Foreskin melanocyte (primary cell): ENCODE measurements at places on chromosomes 5 and 9.

- DNase-seq = no peak
Measured at GRCh38 chr5:171493646-171494393, 74.4 kb downstream of the FGF18 start.

GRCh38 chr5:142826093-142826492 is 55.9 kb downstream of the ARHGAP26 start:
- no peak for DNase-seq

GRCh38 chr5:114782869-114783268 is 386.8 kb downstream of the TRIM36 start:
- no peak for DNase-seq

DNA sequence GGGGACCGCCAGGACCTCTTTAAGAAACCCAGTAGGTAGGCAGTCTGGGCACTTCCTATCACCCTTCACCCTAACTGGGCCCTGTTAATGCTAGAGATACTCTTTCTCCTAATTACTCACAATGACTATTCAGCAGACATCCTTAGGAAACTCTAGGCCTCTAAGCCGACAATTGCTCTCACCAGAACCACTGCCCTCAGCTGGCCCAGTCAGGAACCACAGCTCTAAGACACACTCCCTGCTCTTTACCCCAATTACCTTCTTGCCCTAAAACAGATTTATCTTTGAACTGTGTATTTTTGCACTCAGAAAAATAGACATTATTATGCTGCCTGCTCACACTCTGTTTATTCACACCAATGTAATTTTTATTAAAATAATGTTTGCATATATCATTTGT is 432.6 kb upstream of the SLC30A5 start:
- DNase-seq = no peak

DNA sequence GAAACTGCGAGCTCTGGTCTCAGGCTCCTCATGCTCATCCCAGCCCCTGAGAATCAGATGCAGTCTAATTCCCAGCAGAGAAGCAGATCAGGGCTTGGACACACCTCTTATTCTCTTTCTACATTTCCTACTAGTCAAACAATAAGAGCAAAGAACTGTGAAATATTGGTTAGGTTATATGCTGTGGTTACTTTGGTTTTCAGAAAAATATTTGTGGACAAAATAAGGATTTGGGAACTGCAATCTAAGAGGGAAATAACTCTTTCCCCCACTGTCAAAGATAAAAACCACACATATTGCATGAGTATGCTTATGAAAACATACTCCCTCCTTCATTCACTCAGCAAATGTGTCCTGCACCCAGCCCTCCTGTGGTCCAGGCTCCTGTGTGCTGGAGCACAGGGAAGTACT is 164.5 kb upstream of the S1PR3 start:
- DNase-seq = no peak

DNA sequence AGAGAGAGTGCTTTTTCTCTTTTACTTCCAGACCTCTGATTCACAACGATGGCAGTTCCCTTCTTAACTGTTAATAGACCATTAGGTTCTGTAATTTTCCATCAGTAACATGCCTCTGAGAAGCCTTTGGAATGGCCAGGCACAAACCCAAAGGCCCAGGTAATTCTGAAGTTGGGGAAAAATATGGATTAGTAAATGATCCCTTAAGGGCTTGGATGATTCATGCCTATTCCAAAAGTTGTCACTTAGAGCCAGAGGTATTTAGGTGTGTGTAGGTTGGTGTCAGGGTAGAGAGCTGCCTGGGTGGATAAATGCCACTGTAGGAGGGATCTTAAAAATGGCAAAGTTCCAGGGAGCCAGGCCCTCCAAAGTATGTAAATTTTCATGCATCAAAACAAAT is 228.8 kb downstream of the PLK2 start:
- no peak for DNase-seq

- no peak for DNase-seq
Measured at GRCh38 chr5:151691706-151692105, 5.0 kb upstream of the SPARC start.

GRCh38 chr5:181098762-181099601 is 32.0 kb downstream of the OR2V1 start:
- DNase-seq = no peak

GRCh38 chr9:110700953-110701352 is 32.4 kb downstream of the MUSK start:
- no peak for DNase-seq

- DNase-seq = no peak
Measured at GRCh38 chr9:112852741-112853504, 37.8 kb downstream of the SLC46A2 start.

GRCh38 chr9:93595461-93595860 is 19.1 kb downstream of the PHF2 start:
- no peak for DNase-seq

DNA sequence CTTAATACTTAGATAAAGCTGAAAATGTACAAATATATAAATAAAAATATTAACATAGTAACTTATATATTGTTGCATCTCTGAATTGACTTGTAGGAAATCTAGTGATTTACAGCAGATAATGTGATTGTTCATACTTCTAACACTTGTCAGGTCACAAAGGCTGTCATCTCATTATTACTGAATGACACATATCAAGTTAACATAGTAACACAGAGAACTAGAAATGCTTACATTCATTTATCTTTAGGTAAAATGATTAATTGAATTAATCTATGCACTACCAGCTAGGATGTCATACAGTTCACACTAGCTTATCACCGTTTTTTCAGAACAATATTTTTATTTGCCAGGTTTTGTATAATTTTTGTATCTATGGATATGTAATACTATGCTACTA is 189.8 kb upstream of the SH3GL2 start:
- no peak for DNase-seq

- no peak for DNase-seq
Measured at GRCh38 chr9:128048663-128049062, 18.5 kb downstream of the NAIF1 start.

DNA sequence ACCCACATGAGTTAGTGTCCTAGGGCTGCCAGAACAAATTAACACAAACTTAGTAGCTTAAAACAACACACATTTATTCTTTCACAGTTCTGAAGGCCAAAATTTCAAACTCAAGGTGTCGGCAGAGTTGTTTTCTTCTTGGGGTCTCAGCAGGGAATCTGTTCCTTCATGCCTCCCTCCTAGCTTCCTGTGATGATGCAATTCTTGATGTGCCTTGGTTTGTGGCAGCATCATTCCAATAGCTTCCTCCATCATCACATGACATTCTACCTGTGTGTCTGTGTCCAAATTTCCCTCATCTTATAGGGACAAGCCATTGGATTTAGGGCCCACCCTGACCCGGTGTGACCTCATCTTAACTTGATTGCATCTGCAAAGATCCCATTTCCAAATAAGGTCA is 12.2 kb upstream of the SLC25A48 start:
- DNase-seq = no peak

DNA sequence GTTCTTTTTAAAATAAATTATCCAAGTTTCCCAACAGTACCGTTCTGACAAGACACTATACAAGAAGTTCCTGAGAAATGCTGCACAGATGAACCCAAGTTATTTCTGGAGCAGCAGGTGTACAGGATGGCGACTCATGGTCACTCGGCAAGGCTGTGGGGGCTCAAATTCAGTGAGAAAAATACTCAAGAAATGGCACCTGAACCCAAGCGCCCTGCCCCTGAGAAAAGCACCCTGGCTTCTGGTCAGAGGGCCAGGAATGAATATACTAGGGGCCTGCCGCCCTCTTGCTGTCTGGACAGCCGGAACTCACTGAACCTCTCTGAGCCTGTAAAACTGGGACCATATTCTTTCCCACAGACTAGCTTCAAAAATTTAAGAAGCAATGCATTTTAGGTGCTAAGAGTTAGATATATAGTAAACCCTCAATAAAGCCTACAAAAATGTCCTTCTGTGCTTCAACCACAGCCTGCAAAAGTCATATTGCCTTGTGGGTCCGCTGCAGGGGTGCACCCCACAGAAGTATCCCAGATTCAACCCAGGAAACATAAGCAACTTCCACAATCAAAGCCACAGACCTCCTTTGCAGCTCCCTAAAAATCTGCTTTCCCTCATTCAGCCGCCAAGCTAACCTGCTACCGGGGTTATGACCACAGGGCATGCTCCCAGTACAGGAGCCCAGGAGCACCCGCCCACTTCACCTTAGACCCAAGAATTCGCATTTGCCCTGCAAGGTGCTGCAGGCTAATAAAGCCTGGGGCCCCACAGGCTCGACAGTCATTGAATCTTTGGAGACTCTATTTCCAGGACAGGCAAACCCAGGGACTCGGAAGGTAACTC is 1.4 kb downstream of the RAPGEF1 start:
- no peak for DNase-seq

DNA sequence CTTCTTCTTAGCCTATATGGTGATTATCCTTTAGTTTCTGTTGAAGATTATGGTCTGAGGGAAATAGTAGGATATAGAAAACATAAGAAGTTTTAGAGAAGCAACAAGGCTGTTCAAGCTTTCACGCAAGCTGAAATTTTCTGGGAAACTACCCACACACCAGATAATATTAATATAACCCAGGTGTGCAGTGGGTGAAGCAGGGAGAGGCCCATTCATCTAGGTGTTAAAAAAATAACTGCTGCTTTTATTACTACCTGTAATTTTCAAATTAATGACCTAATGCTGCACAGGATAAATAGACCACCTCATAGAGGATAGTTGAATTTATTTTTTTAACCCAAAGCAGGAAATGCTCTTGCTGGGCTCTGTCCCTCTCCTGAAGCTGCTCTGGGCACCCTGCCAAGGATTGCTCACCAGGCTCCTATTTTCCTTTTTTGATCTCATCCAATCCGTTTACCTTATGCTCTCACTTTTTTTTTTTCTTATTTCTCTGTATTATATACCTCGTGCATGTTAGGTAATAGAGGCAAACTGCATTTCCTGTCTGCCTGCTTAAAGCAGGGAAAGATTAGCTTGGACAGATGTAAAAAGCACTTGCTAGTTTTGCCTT is 124.3 kb upstream of the SLC12A2 start:
- DNase-seq = no peak

DNA sequence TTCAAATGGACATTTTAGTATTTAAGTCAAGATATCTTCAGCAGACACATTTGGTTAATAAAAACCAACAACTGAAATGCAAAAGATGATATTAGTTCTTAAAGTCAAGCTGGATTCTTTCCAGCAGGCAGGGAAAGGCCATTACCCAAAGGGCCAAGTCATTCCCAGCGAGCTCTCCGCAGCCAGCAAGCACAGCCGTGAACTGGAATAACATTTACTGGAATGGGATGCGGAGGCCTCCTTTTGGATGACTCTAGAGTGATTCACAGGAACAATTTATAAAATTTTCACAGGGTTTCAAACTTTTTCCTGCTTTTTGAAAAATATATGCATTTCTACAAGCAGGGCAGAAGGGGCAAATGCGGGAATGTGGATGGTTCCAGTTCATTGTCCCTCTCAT is 76.6 kb upstream of the DAB2 start:
- DNase-seq = no peak

DNA sequence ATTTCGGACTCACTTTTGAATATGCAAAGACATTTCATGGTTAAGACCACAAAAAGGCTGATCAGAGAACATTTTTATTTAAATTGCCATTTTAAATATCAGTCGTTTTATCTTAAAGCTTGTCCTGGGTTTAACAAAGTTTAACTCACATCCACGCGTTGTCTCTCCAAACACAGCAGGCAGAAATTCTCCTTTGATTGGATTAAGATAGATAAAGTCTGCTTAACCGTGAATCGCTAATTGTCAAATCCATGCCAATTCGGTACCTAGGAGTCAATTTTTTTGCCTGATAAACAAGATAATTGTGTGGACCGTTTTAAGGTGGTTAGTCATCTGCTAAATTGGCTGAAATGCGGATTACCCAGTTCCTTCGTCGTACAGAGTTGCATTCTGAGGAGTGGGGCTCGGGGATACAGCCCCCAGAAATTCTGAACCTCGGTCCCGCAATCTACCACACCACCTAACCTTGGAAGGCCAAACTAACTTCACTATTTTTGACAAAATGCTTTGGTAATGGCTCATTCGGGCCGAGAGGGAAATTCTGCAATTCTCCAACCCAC is 665 bp upstream of the BTF3 start:
- DNase-seq = no peak

DNA sequence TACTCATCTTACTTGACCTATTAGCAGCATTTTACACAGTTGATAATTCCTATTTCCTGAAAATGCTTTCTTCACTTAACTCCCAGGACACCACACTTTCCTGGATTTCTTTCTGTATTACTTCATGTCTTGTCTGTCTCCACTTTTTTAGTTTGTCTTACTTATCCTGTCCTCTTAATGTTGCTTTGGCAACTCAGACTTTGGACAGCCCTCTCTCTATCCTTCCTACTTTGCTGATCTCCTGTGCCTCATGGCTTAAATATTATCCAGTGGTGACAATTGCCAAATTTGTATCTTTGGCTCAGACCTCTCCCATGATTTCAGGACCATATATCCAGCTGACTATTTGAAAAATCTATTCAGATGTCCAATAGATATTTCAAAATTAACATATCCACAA is 39.8 kb upstream of the NUDT12 start:
- no peak for DNase-seq

DNA sequence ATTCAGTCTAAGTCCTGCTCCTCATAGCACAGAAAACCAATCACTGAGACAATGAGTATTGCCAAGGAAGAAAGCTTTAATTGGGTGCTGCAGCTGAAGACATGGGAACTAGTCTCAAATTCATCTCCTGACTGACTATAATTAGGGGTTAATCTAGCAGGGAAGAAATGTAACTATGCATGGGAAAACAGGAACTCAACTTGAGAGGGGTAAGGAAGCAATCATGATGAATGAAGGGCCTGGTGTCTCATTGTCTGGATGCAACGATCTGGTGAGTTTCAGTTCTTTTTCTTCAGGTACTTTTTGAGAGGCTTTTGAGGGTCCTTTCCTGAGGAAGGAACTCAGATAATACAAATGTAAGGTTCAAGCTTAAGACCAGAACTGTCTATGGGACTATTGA is 24.0 kb upstream of the OCLN start:
- no peak for DNase-seq

DNA sequence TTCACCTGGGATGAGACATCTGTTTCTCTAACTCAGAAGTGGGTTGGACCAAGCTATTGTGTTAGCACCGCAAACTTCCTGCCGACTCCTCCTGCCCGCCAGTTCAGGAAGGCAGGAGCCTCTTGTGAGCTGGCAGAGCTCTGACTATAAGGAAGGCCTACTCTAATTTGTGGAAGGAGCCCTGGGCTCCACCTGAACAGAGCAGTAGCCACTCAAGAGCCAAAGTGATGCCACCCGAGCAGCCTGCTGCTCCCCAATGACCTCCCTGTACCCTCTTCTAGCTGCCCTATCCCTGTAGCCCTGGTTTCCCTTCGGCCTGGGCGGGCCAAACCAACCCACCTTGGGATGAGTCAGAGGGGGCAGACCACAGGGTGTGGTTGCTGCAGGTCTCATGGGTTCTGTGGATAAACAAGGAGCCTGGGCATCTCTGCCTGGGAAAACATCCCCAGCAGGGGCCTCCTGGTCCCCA is 81.6 kb downstream of the PSD2 start:
- no peak for DNase-seq

DNA sequence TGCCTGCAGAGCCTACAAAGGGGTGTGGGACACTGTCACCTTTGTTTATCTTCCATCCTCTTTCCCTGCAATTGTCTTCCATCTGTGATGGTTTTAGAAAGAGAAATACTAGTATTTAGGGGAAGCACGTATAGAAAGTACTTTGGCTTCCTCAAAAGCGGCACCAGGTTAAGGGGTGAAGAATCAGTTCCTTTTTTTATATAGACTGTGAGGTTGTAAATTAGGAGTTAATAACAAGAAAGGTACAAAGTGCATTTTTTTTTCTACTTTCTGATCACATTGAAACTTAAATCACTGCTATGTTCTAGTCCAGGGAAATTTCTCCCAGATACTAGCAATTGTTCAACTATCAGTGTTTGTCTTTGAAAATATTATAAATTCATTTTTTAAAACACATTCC is 219.3 kb downstream of the CEMIP2 start:
- no peak for DNase-seq
